Stimulated activated CD4-positive, alpha-beta T cell treated with anti-CD3 and anti-CD28 coated beads, TNF-alpha, amount 100 ng/mL, for 4 hours (primary cell): ENCODE measurements at places on chromosomes 7 and 10.

- no peak for DNase-seq
These were observed 111.6 kb downstream of the ACTR3B start for GRCh38 chr7:152871005-152871677.

DNA sequence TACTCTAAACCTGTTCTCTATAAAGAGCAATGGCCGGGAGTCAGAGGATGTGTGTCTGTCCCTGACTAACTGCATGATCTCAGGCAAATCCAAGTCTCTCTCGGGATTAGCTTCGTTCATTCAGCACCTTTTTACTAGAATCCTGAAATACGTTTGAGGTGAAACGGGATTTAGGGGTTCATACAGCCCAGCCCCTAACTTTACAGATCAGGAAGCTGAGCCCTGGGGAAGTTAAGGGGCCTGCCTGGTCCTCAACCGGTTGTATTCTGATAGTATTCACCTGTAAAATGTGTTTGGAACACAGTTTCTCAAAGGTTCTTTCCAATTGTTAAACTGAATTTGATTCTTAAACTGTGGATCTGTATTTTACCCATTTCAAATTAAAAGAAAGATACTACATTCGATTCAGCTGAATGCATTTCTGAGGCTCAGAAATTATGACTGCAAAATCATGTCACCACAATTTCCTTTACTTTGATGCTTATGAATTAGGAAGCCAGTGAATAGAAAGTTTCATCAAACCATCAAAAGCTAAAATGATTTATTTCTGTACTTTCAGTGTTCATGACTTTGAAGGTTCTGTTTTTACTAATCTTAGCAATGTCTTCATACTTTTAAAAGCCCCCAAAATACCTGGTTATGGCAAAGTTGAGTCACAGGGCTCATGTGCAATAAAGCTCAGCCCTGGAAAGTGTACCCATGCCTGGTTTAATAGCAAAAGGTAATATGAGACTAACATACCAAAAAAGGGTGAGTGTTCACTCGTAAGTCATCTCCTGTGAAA lies 28.9 kb upstream of the EZH2 start:
- DNase-seq = peak; percentile 40

DNA sequence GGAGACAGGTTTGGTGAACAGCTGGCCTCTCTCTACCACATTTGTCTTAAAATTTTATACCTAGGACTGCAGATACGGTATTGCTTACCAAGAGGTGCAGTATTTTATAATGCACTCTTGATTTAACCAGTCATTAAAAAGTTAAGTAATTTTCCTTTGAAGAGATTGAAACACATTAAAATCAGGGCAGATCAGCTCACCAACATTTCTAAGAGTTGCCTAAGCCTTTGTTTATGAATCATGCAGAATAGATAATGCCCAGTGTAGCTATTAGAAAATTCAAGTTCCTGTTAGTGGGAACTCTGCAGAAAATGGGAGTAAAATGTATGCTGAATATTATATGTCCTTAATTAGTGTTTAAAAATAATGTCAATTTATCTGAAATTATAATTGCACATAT lies 140.2 kb upstream of the PRPS1L1 start:
- DNase-seq = no peak

DNA sequence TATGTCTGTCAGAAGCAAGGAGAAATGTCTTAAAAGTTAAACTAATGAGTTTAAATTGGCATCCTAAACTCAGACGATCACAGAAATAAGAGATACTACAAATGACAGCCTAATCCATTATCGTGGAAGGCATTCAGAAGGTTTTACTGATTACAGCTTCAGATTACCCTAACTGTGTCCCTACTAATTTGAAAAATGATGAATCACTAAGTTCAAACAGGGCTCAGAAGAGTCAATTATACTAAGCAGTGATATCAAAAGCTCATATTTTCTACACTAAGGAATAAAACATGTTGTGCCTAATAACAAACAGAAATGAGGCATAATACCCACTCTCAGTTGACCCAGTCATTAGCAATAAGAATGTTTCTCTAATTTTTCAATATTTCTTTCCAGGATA lies 152.0 kb upstream of the NRBF2 start:
- DNase-seq = no peak

DNA sequence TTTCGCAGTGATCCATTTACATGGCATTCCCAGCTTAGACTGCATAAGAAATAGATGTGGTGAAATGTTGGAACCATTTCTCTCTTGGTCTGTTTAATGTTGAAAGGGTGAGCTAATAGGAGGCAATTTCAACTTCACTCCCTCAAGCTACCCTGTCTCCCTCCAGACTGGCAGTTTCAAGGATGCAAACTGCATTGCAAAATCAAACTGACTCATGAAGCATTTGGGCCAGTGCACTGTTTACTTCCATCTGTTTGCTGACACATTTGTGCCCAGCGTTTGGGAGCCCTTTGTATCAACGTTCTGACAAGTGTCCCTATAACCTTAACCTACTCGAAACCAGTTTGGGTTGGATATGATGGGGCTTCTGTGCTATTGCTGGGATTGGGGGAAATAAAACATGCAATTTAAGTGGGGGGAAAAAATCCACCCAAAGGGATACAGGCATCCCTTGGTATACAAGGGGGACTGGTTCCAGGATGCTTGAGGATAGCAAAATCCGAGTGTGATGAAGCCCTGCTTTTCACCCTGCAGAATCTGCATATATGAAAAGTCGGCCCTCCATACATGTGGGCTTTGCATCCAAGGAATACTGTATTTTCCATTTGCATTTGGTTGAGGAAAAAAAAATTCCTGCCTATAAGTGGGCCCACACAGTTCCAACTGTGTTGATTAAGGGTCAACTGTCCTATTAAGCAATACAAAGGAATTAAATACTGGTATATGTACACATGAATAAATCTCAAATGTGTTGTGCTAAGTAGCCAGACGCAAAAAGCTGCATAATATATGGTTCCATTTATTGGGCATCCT lies 15.6 kb downstream of the RHEB start:
- DNase-seq = no peak

GRCh38 chr7:101991860-101992259 lies 174.4 kb downstream of the CUX1 start:
- no peak for DNase-seq

DNA sequence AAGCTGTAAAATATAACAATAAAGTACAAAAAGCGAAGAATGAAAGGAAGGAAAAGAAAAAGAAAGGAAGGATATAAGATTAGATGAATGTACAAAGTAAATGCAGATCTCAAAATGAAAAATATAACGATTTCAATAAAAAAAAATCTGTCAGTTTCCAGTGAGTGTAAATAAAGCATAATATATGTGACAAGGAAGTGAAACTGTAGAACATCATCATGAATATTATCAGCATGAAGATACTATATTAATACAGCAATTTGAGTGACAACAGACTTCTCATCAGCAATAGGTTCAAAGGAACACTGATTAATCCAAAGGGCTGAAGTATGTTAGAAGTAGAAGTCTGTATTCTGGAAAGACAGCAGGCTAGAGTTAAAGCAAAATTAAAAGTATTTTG lies 659.5 kb upstream of the MBL2 start:
- DNase-seq = no peak

- DNase-seq = no peak
These were observed 146.2 kb upstream of the KLF6 start for GRCh38 chr10:3931224-3931623.

GRCh38 chr7:156039971-156040677 lies 227.9 kb upstream of the SHH start:
- no peak for DNase-seq

DNA sequence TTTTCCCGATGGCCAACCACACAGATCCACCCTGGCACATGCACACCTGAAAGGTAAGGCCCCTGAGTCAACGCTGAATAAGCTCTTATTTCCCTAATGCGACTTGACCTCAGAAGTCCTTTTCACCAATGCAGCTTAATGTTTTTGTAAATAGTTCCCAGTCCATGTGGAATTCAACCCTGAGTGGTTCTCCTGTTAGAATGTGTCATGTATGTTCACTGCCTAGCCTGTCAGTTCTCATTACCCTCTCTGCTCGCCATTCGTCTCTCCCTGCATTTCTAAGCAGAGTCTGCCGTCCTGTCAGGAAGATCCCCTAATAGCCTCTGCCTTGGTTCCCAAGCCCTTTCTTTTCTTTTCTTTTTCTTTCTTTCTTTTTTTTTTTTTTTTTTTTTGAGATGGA lies 392.6 kb upstream of the SHH start:
- DNase-seq = no peak

DNA sequence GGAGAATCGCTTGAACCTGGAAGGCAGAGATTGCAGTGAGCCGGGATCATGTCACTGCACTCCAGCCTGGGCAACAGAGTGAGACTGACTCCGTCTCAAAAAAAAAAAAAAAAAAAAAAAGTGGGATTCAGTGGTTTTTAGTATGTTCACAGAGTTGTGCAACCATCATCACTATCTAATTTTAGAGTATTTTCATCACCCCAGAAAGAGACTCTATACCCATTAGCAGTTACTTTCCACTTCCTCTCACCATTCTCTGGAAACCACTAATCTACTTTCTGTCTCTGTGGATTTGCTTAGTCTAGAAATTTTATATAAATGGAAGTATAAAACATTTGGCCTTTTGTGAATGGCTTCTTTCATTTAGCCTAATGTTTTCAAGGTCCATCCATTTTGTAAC lies 113.4 kb downstream of the ST7 start:
- DNase-seq = no peak

GRCh38 chr7:158430308-158431034 lies 157.2 kb downstream of the PTPRN2 start:
- no peak for DNase-seq

DNA sequence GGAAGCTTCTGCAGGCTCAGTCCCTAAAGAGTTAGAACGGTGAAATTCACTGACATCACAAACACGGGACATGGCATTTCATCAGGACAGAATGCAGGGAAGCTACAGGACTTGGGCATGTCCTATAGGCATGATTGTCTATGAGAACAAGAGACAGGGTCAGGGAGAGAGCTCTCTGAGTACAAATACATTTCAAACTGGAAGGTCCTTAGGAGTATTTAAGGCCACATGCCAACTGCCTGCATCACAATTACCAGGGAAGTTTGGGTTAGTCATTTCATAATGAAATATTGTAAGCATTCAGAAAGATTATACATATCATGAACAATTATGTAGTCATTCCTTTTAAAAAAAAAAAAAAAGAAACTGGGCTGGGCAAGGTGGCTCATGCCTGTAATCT lies 71.3 kb downstream of the CREB3L2 start:
- DNase-seq = no peak

- DNase-seq = no peak
These were observed 278.5 kb upstream of the KLF14 start for GRCh38 chr7:131012477-131013031.

DNA sequence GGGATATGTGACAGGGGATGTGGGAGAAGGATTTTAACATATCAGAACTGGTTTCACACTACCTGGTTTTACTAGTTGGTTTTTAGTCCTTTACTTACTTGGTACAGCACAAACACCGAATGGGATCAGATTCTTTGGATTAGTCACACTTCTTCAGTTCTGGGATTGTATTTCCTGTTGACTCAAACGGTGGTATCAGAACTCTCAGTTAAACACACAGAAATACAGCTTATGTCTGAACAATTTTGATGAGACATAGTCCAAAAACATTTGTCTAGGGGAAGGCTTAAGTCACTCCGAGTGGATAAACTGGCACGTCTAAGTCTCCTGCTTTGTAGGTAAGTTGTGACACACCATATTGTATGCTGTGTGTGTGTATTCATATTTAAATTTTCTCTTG lies 480.5 kb downstream of the PHTF2 start:
- DNase-seq = no peak

DNA sequence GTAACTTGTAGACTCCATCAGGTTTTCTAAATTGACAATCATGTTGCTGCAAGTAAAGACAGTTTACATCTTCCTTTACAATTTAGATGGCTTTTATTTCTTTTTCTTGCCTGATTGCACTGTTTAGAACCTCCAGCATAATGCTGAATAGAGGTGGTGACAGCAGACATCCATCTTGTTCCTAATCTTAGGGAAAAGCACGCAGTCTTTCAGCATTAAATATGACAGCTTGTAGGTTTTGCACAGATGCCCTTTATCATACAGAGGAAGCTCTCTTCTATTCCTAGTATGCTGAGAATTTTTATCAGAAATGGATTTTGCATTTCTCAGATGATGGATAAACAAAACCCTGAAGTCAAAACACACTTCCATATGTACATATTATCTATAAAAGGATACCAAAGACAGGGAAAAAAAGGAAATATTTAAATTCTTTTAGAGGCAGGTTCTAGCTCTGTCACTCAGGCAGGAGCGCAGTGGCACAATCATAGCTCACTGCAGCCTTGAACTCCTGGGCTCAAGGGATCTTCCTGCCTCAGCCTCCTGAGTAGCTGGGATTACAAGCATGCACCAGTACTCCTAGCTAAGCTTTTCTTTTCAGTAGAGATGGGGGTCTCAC lies 69.1 kb upstream of the KCNIP2 start:
- DNase-seq = no peak

DNA sequence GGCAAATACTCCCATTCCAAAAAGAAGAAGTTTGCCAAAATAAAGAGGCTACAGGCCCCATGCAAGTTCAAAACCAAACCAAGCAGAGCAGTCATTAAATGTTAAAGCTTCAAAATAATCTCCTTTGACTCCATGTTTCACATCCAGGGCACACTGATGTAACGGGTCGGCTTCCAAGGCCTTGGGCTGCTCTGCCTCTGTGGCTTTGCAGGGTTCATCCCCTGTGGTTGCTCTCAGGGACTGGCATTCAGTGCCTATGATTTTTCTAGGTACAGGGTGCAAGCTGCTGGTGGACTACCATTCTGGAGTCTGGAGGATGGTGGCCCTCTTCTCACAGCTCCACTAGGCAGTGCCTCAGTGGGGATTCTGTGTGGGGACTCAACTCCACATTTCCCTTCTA lies 971.6 kb upstream of the MBL2 start:
- DNase-seq = no peak
